Vagina (tissue), 2 donors: ENCODE measurements at places on chromosomes 2 and 18.

DNA sequence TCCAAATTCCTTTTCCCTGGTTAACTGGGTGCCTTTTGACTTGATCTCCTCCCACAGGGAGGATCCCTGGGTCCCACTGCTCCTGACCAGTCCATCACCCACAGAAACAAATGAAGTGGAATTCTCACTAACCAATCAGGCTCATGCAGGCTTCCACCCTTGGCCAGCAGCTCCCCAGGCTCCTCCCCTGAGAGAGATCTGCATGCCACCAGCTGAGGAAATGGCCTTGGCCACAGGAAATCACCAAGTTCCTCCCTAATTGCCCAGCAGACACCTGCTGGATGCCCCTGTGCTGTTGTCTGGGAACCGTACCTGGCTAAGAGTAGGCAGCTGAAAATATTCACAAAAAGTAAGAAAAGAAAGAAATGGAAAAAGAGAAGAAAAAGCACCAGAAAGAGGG lies 207.4 kb downstream of the NCK2 start:
- DNase-seq = no peak

DNA sequence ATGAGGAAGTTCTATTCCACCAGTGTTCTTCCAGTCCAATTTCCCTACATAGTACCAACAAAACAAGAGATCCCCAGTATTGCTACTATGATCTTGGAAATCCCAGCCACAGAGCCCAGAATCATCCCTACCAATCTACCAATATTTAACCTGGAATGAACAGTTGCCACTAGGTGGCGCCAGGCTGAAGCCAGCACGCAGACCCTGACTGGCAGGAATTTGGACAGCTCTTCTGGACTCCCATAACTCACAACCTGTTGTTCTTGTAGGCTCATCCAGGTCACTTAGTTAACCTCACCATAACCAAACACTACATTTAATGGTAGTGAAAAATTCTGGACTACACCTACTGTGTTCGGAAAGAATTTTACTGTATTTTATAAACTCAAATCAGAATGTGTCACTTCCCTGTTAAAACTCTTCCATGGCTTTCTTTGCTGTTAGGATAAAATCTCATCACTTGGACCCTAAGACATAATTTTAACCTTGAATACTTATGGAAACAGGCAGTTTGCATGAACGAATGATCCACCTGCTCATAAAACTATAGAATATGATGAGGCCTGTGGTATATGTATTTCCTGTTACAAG lies 59.8 kb upstream of the SLC38A11 start:
- DNase-seq = no peak

DNA sequence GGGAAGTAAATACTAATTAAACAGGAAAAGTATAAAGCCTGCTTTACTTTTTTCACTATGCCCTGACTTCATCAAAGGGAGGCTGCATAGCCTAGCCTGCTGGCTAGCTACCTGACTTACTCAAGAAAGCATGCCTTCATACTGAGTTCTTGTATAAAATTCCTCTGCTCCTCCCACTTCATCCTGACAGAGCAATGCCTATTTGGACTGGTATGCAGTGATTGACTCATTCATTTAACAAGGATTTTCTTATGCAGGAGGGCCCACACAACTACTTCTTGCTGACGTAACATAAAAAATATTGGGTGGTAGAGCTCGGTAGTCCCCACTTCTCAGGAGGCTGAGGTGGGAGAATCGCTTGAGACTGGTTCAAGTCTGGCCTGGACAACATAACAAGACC lies 70.5 kb downstream of the PRPF40A start:
- no peak for DNase-seq

- DNase-seq = no peak
These were observed 18.0 kb upstream of the ARHGAP28 start for GRCh38 chr18:6711467-6711866.

GRCh38 chr2:109528811-109529501 lies 84.8 kb downstream of the SEPTIN10 start:
- no peak for DNase-seq

- DNase-seq = no peak
These were observed 383.4 kb downstream of the PLCL1 start for GRCh38 chr2:198187841-198188240.

DNA sequence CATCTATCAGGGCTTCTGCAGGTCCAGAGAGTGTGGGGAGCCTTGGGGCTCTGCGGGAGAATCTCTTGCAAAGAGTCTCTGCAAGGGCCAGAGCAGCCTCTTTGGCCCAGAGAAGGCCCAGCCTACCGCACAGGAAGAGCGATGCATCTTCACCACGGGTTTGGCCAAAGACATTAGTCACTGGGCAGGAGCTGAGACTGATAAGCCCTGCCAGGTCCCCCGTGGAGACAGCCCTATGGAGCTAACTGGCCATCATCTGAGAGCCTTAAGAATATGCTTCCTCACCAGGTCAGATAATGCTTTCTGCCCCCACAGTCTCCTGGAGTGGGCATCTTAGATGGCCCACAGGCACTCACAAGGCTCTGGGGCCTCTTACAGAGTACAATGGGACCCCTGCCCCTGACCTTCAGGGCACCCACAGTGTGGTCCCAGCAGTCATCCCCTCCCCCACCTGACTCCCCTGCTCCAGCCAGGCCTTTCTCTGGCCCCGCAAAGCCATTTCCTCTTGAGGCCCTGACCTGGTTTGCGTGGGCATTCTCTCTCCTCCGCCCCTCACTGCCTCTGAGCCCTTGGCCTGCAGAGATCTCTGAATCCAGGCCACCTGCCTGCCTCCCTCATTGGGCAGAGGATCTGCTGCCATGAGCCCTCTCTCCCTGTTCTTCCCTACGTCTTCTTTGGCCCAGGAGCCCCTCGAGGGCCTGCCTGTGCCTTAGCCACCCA lies 31.9 kb upstream of the MAPRE3 start:
- DNase-seq = no peak

- DNase-seq = no peak
These were observed 25.3 kb downstream of the RTP5 start for GRCh38 chr2:241894681-241895426.

GRCh38 chr2:97907369-97908100 lies 88.2 kb downstream of the TMEM131 start:
- no peak for DNase-seq

DNA sequence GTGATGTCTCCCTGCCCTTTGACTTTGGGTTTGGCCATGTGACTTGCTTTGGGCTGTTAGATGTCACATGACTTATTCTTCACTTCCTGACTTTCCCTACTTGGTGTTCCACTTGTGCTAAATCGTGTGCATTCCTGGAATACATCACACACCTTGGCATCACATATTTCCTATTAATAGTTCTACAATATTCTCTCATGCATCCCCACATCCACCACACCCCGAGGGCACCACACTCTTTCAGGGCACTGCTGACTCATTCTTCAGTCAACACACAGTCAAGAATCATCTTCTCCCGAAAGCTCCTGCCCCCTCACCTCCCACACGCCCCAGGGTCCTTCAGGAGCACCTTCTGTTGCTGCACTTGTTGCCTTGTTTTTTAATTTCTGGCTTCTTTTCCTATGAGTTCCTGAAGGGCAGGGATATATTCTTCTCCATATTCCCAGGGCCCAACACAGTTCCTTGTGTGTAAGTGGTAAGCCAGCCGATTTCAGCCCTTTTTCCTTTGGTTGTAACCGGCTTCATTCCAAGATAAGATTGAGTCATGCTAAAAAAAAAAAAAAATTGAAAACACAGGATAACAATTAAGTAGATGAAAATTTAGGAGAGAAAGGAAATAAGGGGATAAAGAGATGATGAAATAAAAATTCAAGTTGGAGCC lies 341.4 kb downstream of the SLC4A3 start:
- no peak for DNase-seq

DNA sequence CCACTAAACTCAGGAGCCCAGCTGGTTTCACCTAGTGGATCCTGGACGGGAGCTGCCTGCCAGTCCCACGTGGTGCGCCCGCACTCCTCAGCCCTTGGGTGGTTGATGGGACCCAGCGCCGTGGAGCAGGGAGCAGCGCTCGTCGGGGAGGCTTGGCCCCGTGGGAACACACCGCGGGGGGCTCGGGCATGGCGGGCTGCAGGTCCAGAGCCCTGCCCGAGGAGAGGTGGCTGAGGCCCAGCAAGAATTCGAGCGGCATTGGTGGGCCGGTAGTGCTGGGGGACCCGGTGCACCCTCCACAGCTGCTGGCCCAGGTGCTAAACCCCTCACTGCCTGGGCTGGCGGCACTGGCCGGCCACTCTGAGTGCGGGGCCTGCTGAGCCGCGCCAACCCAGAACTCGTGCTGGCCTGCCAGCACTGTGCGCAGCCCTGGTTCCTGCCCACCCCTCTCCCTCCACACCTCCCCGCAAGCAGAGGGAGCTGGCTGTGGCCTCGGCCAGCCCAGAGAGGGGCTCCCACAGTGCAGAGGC lies 137.3 kb downstream of the TRIB2 start:
- no peak for DNase-seq

GRCh38 chr2:218397820-218398436 lies 1.7 kb upstream of the CTDSP1 start:
- DNase-seq = no peak

GRCh38 chr18:78561757-78562510 lies 417.7 kb upstream of the SALL3 start:
- DNase-seq = peak; percentile 37

GRCh38 chr2:187319441-187320108 lies 128.5 kb downstream of the CALCRL start:
- no peak for DNase-seq

DNA sequence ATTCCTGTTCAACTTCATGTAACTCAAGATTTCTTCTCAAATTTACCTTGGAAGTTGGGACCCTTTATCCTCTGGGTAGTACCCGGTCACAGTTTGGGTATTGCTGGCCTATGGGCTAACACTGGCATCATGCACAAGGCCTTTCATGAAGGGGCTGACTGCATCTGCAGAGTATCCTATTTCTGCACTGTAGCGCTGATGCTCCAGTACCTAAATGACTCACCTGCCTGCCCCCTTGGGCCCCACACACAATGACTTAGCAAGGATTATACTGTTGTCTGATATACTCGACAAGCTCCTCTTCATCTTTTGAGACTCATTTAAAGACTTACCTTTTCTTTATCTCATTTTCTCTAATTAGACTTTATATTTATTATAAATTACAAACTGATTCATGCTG lies 39.9 kb downstream of the DNAH6 start:
- no peak for DNase-seq

DNA sequence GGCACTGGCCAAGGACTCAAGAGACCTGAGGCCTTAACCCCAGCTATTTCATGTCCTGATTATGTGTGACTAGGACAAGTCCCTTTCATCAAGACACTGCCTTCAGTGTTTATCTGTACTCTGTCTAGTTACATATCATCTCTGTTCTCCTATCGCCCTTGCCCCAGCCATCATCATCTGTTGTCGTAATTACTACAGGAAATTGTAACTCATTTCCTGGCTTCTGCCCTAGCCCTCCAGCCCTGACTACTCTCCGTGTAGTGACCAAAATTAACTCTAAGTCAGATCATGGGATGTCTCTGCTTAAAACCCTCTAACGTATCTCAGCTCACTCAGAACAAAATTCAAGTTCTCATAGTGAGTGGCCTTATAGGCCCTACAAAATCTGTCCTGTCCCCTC lies 49.3 kb upstream of the LAPTM4A start:
- no peak for DNase-seq

GRCh38 chr2:200615247-200615646 lies 29.4 kb downstream of the AOX1 start:
- DNase-seq = no peak

GRCh38 chr2:209525331-209525730 lies 101.5 kb downstream of the MAP2 start:
- DNase-seq = no peak

- no peak for DNase-seq
These were observed 135.7 kb downstream of the NUP35 start for GRCh38 chr2:183259921-183260320.

GRCh38 chr2:228318218-228318617 lies 136.7 kb upstream of the SPHKAP start:
- DNase-seq = no peak

GRCh38 chr18:33755931-33756560 lies 178.0 kb downstream of the ASXL3 start:
- no peak for DNase-seq

DNA sequence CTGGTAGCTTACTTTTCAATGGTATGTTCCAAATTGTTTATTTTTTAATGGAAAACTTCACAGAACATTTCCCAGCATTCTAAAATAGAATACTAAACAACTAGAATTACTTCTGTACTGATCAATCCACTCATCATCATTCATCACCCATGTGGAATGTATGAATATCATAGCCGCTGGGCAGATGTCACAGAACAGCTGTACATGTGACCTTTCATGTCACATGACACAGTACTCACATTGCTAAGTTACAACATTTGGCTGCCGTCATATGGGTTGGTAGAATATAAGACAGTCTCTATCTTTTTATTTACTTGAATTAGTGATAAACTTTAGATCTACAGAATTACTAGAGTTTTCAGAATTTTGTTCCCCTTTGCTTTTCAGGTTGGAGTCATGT lies 387.6 kb downstream of the ZEB2 start:
- DNase-seq = no peak

DNA sequence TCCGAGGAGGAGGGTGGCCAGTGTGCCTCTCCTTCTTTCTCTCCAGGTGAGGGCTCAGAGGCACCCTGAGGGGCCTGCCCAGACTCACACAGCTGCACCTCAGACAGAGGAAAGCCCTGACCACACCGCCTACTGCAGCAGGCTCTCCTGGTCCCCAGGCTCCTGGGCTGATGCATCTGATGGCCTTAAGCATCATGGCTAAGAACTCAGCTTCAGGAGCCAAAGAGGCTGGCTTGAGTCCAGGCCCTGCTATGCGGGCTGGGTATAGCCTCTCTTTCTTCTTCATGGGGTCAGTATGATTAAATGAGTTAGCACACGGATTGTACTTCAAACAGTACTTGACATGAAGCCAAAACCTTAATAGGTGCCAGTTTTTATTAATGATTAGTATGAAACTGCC lies 89.6 kb downstream of the TGFA start:
- no peak for DNase-seq

- no peak for DNase-seq
These were observed 23.4 kb upstream of the LRRC30 start for GRCh38 chr18:7207366-7207915.

DNA sequence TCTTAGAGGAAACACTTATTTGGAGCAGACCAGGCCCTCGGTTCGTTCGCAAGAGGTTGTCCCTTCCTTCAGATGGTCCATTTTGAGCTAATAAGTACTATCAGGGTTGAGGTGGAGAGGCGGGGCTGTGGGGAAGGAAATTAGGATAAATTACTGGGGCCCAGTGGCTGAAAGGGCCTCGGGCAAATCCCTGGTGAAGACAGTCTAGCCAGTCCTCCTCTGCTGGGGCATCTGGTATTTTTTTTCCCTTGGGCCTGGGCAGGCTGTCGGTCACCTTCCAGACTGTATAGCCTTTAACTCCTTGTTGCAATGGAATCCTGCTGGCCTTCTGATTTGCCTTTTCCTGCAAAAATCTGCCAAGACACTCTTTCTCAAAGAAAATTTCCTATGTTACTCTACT lies 1.7 kb upstream of the MYO3B start:
- DNase-seq = no peak
